Right cardiac atrium (tissue), 5 donors: ENCODE measurements at places on chromosomes 7 and 10.
A peak's percentile ranks its signal among the peaks of the same experiment; 100 is the strongest.

DNA sequence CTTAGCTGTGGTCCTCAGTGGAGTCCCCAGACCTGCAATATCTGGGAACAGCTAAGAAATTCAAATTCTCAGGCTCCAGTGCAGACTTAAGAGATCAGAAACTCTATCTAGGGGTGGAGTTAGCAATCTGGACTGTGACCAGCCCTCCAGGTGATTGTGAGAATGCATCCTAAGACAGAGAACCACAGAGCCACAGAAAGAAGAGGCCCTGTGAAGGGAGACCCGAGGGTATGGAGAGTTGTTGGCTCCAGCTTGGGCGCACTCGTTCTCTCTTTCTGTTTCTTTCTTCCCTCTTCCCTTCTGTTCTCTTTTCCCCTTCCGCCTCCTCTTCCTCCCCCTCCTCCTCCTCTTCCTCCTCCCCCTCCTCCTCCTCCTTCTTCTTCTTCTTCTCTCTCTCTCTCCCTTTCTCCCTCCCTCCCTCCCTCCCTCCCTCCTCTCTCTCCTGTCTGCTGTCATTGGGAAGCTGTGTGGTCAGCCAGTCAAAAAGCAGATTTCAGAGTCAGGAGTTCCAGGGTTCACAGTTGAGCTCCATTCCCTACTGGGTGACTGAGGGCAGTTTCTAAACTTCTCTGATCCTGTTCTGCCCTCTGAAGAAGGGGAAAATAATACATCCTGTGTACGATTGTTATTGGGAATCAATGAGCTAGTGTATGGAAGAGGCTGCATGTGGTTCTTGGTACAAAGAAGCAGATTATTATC is 62.1 kb upstream of the STEAP1B start:
- DNase-seq: no peak

DNA sequence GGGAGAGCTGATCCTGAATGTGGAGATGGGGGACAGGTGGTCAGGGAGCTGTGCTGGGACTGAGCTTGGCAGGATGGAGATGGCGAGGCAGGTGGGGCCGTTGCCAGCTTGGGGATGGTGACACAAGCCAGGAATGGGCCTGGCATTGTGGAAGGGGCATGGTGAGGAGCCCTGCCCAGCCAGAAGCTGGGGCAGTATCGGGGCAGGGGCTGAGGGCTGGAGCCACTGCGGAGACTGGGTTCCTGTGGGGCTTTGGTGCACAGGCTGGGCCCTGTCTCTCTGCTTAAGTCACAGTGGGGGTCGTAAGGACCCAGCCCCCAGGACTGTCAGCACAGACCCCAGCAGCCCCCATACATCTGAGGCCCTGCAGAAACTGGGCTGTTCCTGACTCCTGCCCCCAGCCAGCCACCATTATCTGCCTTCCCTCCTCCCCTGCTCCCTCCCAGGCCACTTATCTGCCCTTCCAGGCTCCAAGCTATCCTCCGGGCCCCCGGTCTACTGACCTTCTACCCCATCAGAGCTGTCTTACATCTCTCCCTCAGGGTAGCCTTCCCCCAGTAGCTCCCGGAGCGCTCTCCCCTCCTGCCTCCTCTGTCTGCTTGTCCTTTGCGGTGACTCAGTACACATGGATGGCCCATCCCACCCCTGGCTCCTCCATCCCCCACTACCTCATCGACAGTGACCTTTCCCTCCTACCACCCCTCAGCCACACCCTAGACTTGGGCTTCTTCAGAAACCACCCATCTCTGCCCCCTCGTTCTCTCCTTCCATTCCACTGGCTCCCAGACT is 44.2 kb downstream of the PPIF start:
- peak; percentile 55 for DNase-seq

- DNase-seq: peak; percentile 53
Observed at GRCh38 chr10:44316187-44316921, 68.5 kb downstream of the CXCL12 start.

DNA sequence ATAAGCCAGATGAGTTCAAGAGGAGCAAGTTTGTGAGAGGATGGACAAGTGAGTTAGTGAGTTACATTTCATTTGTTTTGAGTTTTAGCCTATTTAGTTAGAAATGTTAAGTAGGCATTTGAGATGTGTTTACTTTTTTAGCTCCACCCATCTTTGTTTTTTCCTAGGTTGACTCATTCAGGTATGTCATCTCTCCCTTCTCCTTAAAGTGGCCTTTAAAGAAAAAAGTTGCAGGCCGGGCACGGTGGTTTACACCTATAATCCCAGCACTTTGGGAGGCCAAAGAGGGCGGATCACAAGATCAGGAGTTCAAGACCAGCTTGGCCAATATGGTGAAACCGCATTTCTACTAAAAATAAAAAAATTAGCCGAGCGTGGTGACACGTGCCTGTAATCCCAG is 71.2 kb downstream of the BMPR1A start:
- no peak for DNase-seq

DNA sequence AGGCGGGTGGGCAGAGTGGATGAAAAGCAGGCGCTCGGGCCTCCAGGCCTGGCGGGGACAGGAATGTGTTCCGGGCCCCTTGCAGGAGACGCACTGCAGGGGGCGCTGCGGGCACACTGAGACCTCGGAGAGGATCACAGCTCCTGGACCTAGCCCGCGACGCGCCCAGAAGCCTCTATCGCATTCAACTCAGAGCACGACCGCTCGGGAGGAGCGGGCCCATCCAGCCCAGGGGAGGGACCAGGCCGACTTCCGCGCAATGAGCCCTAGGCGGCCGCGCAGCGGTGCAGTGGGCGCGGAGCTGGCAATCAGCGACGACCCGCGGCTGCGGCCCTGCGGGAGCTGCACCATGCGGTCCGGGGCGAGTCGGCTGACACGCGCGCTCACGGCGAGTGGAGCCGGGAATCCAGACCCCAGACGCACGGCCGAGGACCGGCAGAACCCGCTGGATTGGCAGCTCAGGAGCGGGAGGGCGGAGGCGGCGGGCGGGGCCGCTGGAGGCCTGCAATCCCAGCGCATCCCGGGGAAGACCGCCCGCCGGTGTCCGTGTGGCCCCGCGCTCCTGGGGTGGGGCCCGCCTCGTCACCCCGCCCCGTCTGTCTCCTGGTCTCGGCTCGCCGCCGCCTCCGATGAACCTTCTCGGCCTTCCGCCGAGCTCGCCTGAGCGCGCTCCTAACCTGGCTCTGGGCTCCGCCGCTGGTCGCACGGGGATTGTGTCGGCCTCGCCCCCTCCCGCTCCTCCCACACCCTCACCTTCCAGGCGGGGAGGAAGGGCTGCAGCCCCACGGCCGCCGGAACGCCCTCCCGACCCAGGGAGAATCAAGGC is 33.5 kb upstream of the GRID1 start:
- peak; percentile 98 for DNase-seq

- no peak for DNase-seq
Observed at GRCh38 chr7:26688936-26689506, 175.4 kb downstream of the SKAP2 start.

GRCh38 chr10:100645091-100645490 is 100.3 kb upstream of the PAX2 start:
- no peak for DNase-seq

DNA sequence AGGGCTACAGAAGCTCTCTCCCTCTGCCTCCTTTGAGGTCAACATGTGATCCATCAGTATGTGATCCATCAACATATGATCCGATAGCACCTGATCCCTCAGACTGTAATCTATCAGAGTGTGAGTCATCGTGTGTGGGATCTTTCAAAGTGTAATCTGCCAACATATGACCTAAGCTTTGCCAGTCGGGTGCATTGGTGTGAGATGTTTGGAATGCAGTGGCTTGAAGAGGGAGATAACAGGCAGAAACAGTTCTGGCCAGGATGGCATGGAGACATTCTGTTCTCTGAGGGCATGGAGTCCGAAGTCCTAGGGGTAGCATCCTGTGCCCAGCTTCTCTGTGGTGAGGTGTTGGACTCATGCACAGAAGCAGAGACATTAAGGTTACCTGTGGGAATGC is 217.7 kb upstream of the ETV1 start:
- peak; percentile 21 for DNase-seq

DNA sequence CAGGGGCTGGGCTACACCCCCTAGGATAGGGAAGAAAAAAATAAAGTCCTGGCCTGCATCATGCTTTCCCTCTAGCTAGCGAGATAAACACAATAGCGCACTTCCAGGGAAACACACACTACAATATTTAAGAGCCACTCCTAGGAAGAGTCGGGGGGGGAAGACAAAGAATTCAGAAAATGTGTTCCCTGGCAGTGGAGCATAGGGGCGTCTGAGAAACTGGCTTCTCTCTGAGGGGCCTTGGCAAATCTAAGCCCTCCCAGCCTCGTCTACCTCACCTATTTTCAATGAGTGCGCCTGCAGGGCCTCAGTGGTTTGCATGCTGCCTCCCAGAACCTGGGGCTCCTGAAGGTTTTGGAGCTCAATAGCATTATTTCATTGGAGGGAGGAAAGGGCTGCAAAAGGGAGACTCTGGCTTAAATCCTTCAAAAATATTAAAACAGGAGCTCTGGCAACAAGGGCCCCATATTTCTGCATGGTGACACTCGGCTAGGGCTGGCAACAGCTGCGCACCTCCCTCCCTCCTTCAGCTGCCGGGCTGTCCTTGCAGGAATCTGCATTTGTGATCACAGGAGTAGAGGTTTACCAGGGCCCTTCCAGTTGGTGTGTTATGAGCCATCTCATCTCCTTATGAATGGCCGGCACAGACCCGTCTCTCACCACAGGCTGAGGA is 10.8 kb downstream of the ANXA11 start:
- DNase-seq: no peak

DNA sequence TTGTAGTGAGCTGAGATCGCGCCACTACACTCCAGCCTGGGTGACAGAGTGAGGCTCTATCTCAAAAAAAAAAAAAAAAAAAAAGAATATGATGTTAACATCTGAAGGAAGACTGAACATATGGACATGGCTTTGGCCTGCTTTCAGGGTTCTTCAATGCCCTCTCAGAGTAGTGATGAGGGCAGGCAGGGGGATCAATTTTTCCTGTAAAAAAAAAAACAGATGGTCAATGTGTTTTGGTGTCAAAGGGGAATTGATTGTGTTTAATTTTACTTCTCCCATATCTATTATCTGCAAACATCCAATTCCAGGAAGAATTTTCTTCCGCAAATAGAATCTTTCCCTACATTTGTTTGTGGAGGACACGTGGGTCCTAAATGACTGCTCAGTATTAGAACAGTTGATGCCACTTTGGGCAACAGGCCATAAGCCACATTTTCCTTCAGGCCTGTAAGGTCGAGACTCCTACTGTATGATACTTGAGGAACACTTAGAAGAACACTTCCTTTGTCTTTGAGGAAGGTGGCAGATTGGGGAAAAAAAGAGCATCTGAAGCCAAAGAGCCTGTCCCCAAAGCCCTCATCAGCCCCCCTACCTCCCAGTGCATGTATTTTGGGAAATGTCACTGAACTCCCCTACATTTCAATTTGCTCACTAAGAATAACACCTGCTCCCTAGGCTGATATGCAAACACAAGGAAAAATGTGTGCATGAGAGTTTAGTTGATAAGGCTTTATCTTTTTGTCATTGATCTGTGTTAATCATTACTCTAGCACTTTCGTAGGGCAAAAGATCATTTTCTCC is 28.3 kb downstream of the MGAM2 start:
- DNase-seq: no peak

DNA sequence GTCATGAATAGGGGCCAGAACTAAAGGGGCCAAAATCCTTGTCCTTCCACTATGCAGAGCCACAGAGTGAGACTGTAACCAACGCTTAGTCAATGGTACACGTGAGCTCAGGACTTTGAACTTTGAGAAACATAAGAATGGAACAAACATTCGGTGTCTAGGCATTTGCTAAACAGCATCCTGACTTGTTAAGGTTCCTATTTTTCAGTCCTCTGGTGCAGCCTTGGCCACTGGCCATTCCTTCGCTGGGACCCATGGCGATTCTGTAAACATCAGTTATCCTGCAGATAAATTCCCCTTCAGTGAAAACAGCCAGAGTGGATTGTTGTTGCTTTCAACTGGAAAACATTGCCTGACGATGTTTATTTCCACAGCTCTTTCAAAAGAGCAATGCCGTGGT is 266.8 kb downstream of the SORCS1 start:
- peak; percentile 87 for DNase-seq

DNA sequence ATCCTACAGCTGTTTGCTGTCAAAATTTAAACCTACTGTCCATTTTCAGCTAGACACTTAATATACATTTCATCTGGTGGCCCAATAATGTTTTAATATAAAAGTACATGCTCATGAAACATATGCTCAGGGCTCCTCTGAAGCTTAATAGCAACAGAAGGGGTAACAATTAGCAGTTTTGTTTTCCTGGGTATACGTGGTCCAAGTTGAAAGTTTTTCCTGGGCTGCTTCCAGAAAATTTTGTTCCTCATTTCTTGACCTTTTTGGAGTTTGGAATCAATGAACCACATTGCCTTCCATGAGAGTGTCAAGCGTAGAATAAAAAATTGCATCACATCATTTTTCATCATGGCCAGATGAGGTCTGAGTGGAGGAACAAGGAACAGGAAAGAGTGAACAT is 537.3 kb upstream of the MGMT start:
- DNase-seq: no peak

GRCh38 chr7:50296799-50297198 is 7.7 kb upstream of the IKZF1 start:
- DNase-seq: no peak

DNA sequence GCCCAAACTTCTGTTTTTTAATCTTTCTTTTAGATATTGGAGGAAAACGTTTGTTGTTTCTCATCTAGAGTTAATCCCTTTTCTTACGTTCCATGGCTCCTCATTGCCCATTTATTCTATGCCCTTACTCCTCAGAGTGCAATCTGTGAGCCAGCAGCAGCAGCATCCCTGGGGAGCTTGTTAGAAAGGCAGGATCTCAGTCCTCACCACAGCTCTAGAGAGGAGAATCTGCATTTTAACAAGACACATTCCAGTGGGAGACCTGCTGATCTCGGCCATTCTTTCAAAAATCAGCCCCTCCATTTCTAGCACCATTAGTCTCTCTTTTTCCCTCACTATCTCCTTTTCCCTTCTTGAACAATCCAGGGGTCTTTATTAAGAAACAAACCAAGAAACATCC is 84.4 kb upstream of the NOBOX start:
- DNase-seq: no peak

DNA sequence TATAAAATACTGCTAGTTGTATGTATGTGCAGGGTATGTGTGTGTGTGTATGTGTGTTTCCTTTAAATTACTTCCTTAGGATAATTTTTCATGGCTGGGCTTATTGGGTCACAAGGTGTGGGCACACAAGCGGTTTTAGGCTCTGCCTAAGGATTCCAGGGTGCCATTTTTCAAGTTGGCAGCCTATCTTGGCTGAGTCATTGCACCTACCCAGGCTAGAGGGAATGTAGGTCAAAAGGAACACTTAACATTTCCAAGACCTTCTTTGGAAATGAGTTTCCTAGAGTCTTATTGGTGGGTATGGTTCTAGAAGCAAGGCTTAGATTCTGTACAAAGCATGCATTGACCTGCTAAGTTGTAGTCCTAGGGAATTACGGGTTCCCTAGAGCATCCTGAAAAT is 642.1 kb downstream of the LRMDA start:
- DNase-seq: no peak

- DNase-seq: no peak
Observed at GRCh38 chr10:82221601-82222149, 346.7 kb downstream of the NRG3 start.

- no peak for DNase-seq
Observed at GRCh38 chr7:121085922-121086321, 97.4 kb downstream of the CPED1 start.
